NCI-H1436 treated with DMSO at 0.1 percent for 48 hours (cell line): ENCODE measurements at places on chromosomes 2 and 18.

- DNase-seq, result no peak
Measured at GRCh38 chr2:161651547-161651946, 27.3 kb downstream of the SLC4A10 start.

GRCh38 chr2:237904831-237905599 is 45.6 kb downstream of the RAMP1 start:
- DNase-seq, result no peak

GRCh38 chr2:185645529-185645928 is 93.1 kb upstream of the FSIP2 start:
- no peak for DNase-seq

DNA sequence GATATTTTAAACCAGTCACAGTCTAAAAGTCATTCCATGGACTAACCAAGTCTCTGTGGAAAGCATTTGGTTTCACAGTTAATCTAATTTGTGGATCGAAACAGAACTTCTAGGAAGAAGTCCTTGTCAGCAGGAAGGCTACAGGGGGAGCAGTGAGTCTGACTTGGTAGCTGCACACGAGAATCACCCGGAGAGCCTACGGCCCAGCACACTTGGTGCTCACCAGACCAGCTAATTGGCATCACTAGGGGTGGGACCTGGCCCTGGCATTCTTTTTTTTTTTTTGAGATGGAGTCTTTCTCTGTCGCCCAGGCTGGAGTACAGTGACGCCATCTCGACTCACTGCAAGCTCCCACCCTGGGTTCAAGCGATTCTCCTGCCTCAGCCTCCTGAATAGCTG is 97.7 kb downstream of the ZNF532 start:
- no peak for DNase-seq

DNA sequence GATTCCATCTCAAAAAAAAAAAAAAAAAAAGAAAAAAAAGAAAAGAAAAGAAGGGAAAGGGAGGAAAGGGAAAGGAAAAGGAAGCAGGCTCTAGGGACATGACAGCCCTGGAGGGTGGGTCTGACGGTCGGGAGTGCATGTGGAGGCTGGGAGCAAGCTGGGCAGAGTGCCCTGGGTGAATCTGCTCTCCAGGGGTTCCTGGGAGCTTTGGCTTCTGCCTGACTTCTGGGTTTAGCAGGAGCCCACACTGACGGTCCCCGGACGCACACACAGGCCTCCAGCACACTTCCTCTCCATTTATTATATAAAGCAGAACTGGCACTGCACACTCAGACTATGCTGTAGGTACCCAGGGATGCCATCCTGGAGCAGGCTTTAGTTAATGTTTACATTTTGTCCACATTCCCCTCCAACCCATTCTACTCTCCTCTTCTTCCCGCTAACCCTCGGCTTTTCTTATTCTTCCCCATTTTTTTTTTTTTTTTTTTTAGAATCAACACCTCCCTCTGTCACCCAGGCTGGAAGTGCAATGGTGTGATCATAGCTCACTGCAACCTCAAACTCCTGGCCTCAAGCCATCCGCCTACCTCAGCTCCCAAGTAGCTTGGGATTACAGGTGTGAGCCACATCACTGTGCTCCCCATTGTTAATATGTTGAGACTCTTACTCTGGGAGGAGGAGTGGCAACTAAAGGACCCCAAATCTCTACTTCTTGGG is 151.1 kb upstream of the SLC1A4 start:
- no peak for DNase-seq

- DNase-seq, result no peak
Measured at GRCh38 chr18:38688416-38688815, 1122.8 kb upstream of the CELF4 start.

- no peak for DNase-seq
Measured at GRCh38 chr2:172428832-172429210, 1.4 kb downstream of the ITGA6 start.

DNA sequence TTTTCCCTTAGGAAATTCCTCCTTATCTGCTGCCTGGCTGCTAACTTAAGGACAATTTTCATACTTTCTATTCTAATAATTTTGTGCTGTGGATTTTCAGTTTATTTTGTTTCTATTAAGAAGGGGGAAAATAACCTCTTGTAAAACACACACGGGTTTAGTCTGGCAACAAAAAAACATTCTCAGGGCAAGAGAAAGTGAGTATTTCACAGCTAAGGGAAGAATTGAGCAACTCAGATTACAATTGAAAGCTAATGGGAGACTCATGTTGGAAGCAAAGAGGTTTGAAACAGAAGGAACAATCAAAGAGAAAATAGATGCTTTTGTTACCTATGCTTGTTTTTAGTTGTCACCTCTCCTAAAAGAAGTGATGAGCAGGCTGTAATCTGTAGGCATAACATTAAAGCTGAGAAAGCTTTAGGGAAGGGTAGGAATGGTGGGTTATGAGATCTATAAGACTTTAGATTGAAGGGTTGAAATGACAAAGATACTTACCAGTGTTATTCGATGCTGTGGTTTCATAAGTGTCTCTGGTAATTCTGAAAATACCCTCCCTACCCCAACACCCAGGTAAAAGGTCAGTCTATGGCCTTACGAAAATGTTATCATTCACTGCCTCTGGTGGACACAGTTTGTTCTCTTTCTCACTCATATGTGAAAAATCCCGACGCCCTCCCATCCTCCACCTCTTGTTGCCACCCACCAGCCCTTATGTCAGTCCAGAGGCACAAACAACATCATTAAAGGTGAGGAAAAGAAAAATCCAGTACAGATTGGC is 510.9 kb downstream of the TXNL1 start:
- DNase-seq, result no peak

DNA sequence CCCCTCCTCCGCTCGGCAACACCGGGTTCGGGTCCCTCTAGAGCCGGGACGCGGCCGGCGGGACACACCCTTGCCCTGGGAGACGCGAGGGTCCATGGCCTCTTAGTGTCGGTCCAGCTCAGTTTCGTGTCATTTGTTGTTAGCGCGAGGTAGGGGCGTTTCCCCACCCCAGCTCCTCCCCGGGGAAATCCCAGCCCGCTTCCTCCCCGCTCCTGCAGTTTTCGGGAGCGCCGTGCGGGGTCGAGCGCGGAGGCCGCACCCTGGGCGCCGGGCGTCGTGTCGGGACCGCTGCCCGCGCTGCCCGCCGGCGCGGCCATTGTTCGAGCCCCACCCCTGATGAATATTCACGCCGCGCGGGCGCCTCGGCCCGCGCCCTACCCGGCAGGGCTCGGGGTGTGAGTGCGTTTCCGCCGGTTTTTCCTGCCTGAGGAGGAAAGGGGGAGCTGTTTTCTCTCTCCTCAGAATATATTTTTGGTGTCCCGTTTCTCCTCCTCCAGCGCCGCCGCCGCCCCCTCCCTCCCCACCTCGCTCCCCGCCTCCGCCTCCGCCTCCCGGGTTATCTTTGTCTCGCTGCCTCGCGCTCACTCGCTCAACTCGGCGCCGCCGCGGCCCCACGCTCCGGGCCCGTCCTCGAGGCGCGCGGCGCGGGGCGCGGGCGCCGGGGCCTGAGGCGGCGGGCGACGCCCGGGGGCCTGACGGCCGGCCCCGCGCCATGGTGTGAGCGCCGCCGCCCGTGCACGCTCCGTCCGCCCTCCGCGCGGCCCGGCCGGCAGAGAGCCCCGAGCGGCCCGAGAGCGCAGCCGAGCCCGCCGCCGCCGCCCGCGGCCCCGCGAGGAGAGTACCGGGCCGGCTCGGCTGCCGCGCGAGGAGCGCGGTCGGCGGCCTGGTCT is at the start of gene MAP4K4:
MAP4K4 (plus strand) TSS at position 584 of the 890 bp plus-strand sequence. CDS start 374 bp downstream, outside the sequence.
- no peak for DNase-seq

DNA sequence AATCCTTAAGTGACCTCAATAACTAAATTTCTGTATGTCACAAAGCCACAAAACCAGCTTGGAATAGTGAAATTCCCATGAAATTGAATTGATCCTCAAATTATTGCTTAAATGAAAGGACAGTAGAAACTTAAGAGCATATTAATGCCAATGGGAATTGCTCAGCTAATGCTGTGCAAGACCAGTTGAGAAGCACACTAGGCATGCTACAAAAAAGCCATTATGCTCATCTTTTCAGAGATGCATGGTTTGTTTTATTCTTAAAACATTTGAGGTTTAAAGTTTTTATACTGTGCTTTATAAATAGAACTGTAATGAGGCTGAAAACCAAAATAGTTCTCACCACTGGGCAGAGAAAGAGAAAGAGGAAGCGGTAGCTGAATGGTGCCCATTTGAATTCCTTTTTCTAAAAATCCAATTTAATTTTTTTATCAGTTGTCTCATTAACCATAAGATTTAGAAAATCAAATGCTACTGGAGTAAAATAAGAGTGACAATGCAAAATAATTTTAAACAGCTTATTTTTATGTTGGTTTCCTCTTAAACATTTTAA is 98.6 kb downstream of the LNPK start:
- DNase-seq, result no peak

DNA sequence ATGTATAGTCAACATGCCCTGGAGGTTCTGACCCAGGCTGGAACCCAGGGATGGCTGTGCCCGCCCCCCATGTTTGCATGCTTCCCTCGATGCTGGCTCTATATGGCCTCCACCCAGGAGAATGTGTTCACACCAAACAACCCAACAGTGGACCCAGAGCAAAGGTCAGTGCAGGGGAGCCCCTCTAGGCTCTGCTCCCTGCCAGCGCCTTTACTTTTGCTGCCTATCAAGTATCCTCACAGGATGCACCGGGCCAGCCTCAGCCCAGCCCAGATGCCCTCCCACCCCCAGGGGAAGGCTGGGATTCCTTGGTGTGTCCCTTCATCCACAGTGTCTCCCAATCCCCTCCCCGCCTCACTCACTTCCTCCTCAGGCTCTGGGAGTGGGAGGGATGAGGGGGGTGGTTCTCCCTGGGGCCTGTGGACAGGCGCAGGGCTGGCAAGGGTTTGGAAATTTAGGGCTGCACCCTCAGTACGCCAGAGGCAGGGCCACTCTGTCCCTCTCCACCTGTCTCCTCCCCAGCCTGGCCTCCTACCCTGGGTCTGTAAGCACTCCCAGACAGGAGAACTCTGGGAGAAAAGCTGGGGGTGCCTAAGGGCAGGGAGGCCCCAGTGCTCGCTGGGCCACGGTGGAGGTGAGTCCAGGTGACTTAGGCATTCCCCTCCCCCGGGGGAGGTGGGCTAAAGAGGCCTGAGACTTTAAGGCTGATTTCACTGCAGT is 2.3 kb downstream of the ATP6V1B1 start:
- no peak for DNase-seq

GRCh38 chr2:12451726-12452125 is 265.0 kb upstream of the TRIB2 start:
- no peak for DNase-seq

GRCh38 chr2:226754821-226755604 is 44.6 kb downstream of the IRS1 start:
- no peak for DNase-seq

GRCh38 chr2:85588236-85588635 is 4.0 kb downstream of the VAMP5 start:
- DNase-seq, result no peak

GRCh38 chr2:207311316-207312005 is 145.7 kb upstream of the KLF7 start:
- DNase-seq, result peak; percentile 60

- no peak for DNase-seq
Measured at GRCh38 chr2:66240286-66240685, 194.6 kb upstream of the MEIS1 start.

GRCh38 chr2:219079417-219079816 is 18.7 kb upstream of the IHH start:
- DNase-seq, result no peak

DNA sequence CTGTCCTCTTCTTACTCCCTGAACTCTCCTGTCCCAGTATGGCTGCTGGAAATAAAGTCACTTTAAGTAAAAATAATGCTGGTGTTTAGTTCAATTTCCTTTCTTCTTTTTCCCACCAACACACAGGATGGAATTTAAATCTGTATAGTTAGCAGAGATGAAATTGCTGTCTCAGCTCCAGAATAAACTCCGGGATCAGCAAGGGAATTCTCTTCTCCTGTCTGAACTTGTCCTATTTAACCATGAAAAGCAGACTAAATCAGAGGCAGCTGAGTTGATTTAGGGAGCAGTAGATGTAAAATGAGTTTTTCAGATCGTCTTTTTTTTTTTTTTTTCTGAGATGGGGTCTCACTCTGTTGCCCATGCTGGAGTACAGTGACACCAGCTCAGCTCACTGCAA is 25.9 kb downstream of the TTLL4 start:
- no peak for DNase-seq

GRCh38 chr2:179461420-179461819 is 196.8 kb upstream of the SESTD1 start:
- DNase-seq, result no peak

GRCh38 chr18:41096504-41096903 is 858.5 kb upstream of the PIK3C3 start:
- DNase-seq, result peak; percentile 84

GRCh38 chr2:97702731-97703470 is 10.5 kb upstream of the ZAP70 start:
- DNase-seq, result no peak

DNA sequence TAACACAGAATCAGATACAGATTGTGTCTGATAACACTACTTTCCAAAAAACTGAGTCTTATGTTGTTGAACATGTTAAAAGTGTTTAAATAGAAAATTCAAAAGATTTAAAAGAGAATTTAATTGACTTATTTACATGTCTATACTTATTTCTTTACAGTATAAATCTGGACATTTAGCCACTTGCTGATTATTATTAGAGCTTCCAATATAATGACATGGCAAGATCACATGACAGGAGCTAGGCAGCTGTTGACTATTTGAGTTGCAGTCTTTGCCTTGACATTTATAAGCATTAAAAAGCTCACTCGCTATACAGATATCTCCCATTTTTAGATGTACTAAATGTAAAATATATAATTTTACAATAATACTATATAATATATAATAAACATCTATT is 6.4 kb upstream of the TMEFF2 start:
- DNase-seq, result no peak

DNA sequence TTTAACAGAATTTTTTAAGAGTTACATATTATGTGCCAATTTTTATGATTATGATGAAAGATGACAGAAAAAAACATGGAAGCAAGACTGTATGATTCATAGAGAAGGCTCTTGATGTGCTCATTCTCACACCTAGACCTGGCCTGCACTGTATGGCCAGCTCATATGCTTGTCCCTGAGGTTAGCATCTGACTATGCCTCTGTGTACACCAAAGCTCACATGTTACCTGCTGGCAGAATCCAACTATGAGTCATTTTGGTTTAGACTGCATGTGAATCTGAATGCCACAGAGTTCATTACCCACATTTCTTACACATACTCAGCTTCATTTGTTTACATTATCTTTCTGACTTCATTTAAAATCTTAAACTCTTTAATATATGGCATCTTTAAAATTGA is 139.0 kb downstream of the DSC3 start:
- no peak for DNase-seq

DNA sequence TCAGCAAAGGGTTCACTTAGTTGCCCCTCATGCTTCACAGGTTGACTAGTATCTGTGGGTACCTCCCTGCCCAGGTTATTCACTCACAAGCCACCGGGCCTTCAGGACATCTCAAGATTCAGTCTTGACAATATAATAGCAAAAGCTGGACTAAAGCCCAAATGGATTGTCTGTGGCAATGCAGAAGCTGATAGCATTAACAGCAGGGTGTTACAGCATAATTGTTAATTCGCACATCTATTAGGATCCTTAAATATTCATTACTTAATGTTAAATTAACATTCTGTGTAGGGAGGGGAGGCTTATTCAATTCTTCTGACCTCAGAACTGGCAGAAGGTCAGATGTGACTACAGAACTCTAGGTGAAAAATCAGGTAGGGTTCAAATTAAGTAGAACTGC is 20.2 kb upstream of the GTF2A1L start:
- no peak for DNase-seq
